ENCODE measurements at places on chromosomes 12 and 14.

DNA sequence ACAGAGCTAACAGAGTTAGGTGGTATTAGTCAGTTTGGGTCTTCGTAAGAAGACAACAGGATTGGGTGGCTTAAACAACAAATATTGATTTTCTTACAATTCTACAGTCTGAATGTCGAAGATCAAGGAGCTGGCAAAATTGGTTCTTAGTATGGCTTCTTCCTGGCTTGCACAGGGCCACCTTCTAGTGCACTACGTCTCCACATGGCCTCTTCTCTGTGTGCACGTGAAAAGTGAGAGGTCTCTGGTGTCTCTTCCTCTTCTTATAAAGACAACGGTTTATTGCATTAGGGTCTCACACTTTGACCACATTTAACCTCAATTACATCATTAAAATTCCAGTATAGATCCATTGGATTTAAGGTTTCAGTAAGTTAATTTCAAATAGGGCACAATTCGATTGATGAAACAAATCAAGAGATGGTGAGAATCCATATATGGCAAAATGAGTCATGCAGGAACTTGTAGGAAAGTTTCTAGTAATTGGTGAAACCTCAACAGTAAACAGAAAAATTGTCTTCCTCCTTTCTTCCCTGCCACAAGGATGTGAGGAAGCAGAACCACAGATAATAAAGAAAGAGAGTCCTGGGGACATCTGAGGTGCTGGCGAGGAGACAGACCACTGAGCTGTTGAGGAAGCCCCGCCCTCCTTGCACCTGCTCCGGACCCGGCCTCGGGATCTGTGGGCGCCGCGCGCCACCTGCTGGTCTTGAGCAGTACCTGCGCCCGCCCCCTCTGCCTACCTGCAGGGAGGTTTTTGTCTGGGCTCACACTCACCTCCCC, 846.7 kb downstream of the TMEM121 start:
- DNase-seq = peak; percentile 82

- DNase-seq = no peak
Observed at GRCh38 chr12:14795028-14795448, 8.2 kb downstream of the WBP11 start.

- DNase-seq = no peak
Observed at GRCh38 chr12:124385219-124385969, 90.5 kb downstream of the RFLNA start.

DNA sequence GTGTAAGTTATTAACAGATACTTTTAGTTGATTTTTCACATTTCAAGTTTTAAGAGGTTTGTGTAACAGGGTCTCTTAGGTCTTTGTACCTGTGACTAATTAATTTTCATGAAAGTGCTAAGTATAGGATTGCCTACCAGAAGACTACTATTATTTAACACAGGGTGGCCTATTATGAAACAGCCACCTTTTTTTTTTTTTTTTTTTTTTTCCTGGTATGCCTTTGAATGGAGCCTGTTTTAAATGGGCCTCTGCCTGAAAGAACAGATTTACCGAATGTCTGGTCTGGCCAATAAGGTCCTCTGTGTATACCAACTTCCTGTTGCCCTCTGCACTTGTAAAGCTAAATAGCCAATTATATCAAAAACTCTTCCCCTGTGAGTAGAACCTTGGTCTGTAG, 62.5 kb downstream of the SLC38A6 start:
- DNase-seq = no peak

DNA sequence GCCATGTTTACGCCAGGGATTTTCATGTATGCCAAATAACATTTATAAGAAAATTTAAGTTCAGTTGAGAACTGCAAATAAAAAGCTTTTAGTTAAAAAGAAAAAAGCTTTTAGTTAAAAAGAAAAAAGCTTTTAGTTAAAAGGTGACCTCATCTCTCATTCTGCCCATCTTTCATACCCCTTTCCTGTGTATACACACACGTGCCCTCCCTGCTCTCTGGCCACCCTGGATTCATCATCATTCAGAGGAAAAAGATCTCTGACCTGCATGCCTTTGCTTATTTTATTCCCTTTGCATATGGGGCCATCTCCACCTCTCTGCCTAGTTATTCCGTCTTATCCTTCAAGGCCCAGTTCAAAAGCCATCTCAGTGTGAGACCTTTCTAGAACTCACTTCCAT, 38.1 kb upstream of the CDK17 start:
- DNase-seq = no peak

- no peak for DNase-seq
Observed at GRCh38 chr12:90925562-90925961, 29.4 kb downstream of the CCER1 start.

DNA sequence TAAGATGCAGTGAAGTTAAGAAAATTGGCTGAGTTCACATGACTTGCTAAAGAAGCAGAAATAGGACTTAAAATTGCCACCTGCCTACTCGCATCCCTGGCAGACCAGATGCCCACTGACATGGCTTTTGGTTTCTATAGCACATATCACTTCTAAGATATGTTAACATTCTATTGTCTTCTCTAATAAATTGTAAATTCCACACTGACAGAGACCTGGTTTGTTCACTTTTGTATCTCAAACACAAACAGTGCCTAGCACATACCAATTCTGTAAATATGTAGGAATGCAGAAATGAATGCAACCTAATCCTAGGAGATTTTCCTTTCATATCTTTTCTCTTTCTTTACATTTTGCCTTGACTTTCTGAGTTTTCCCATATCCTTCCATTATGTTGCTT, 1047.6 kb downstream of the AACS start:
- no peak for DNase-seq

- no peak for DNase-seq
Observed at GRCh38 chr14:95948558-95948981, 71.9 kb downstream of the TUNAR start.

- peak; percentile 81 for DNase-seq
Observed at GRCh38 chr12:8697476-8698131, at the start of gene RIMKLB. Gene RIMKLB (plus strand): TSS chr12:8697991. CDS start chr12:8713867, 15,876 bp downstream.

DNA sequence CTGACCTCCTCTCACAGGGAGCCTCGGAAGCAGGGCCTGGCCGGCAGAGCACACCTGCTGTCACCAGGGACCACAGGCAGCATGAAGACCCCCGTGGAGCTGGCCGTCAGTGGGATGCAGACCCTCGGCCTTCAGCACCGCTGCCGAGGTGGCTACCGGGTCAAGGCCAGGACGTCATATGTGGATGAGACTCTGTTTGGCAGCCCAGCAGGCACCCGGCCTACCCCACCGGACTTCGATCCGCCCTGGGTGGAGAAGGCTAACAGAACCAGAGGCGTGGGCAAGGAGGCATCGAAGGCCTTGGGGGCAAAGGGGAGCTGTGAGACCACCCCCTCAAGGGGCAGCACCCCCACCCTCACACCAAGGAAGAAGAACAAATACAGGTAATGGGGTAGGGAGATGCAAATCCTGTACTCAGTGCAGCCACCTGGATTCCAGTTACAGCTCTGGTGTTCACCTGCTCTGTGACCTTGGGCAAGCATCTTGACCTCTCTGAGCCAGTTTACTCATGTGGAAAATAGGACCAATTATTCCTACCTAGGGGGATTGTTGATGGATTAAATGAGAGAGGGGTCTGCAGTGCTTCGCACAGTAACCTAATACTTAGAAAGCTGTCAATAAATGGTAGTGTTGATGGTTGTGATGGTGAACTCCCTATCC, 1.3 kb downstream of the RITA1 start:
- no peak for DNase-seq

DNA sequence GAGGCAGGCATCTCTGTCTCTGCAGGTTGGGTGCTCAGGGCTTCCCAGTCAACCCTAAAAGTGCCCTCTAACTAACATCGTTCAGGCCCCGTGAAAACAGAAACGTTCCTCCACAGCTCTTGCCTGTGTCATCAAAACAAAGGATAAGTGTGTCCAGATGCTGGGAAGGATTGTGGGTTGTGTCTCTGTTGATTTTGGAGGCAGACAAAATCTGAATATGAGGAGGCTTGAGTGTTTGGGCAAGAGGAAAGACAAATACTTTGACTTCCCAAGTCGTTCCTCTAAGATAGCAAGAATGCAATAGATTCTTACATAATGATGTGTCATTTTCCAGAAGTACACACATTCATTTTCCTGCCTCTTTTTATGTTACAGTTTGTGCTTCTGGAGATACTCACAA, 52.9 kb downstream of the SERPINA3 start:
- DNase-seq = no peak

DNA sequence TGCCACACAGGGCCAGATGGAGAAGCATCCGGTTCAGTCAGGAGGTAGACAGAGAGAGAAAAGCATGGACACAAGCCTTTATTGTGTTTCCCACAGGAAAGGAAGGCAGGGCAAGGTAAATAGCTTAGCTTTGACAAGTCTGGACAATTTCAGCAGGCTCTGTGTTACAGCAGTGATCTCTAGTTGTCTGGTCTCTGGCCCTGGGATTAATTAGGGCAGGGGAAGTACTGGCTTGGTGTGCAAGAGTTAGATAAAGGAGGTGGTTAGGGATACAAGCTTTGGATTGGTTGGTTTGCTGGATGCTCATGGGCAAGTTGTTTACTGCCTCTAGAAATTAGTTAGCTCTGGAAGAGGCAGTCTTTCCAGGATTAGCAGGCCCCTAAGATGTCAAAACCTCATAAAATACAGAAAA, 15.1 kb upstream of the NGDN start:
- DNase-seq = no peak

GRCh38 chr12:1003600-1004271, 12.7 kb downstream of the ERC1 start:
- DNase-seq = no peak

GRCh38 chr12:113070117-113070906, 13.8 kb downstream of the DTX1 start:
- DNase-seq = no peak

GRCh38 chr12:43692064-43692463, 66.5 kb downstream of the PUS7L start:
- DNase-seq = no peak

DNA sequence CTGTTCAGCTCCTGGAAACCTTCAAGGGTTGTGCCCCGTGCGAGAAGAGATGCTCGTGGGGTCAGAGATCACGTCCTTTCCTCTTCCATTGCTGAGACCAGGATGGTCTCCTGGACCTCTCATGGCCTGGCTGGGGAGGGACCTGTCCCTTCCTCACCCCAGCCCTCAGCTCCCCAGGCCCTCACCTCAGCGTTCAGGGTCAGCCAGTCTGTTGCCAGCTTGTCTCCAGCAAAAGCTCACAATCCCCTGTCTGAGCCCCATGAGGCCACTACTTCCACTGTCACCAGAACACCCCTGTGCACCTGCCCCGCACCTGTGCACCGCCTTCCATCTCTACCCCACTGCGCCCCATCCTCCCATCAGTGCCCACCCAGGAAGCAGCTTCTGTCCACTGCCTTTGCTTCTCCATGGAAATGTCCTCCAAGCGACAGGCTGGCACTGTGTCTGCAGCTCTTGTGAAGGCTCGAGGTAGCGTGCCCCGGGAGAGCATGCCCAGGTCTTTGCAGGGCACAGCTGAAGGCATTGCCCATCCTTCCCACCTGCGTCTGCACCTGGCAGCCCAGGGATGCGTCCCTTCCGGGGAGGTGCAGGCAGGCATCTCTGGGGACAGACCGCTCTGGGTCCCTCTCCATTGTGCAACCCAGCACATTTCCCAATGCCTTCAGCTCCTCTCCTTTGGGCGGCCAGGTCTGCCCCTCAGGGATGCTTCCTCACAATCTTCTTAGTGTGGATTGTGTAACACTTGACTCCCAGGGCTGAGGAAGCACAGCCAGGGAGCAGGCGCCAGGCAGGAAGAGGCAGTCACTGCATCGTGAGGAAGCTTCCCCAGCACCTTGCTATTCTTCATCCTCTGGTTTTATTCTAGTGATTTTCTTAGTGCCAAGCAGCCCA, 179.6 kb downstream of the ADGRD1 start:
- no peak for DNase-seq

DNA sequence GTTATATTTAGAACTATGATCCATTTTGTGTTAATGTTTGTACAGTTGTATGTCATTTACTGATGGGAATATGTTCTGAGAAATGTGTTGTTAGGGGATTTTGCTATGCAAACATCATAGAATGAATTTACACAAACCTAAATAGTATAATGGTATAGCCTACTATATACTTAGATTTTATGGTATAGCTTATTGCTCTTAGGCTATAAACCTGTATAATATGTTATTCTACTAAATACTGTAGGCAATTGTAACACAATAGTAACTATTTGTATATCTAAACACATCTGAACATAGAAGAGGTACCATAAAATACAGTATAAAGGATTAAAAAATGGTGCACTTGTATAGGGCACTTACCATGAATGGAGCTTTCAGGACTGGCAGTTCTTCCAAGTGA, 105.4 kb upstream of the GRIN2B start:
- DNase-seq = no peak
